ENCODE measurements at places on chromosomes 3 and 15. TPM values are rescaled to one million over a fixed set of nuclear protein-coding genes. Genes with fewer than 3 reads are reported as not detected.

DNA sequence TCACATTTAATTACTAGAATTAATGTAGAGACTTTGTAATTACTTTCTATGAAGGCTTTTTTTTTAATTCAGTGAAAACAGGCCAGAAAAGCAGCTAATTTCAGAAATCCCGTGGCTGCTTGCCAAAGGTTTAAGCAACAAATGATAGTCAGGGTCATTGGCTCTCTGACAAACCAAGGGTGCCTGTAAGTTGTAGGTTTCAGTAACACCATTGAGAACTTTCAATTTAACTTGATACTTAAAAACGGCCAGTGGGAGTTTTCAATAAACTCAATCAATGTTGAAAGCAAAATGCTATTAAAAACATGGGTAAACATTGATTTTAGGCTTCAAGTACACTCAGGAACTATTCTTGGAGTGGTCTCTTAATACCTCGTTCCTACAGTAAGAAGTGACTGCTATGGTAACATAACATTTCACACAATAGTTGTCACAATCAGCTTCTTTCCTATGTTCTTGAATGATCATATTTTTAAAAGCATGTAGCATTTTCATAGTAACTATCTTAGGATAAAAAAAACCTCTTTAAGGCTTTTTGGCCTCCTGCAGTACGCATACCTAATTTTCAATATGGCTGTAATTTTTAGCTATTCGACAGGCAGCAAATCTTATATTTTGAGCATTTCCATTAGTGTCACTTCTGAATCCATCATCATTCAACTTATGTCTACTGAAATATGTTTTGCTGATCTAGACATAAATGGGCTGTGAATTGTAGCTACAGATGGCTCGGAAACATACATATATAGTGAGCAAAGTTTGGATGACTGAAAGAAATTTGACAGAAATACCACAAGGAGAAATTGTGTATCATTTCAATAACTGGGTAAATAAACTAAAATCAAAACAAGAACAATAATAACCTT, 592.1 kb upstream of the GBE1 start:
- no peak overlapping the region for H3K4me3 ChIP-seq
- H3K27me3 ChIP-seq, result no peaks in the 10 kb centered on the region
- no peak overlapping the region for H3K27ac ChIP-seq
- no peaks in the 10 kb centered on the region for H3K4me1 ChIP-seq
- no peaks in the 10 kb centered on the region for H3K36me3 ChIP-seq

DNA sequence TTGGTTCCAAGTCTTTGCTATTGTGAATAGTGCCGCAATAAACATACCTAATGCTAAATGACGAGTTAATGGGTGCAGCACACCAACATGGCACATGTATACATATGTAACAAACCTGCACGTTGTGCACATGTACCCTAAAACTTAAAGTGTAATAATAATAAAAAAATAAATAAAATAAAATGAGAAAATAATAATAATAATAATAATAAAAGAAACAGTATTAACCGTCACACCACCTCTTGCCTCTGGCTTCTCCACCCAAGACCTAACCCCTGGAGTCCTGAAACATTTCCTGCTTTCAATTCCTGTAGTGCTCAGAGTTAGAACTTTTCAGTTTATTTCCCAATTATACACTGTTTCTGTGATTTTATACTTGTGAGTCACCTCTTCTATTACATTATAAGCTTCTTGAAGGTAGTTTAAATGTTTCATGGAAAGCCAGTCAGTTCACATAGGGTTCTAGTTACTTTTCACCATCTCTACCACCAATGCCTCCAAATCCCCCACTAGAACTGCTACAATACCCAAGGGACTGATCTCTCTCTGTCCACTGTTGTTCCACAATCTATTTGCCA, 18.4 kb upstream of the GHSR start:
- H3K36me3 ChIP-seq, result no peaks in the 10 kb centered on the region
- peaks cover 9% of the 10 kb centered on the region for H3K27me3 ChIP-seq
- H3K4me3 ChIP-seq, result no peak overlapping the region
- no peak overlapping the region for H3K27ac ChIP-seq
- no peak for DNase-seq
- no peaks in the 10 kb centered on the region for H3K4me1 ChIP-seq

- H3K27me3 ChIP-seq, result peaks cover 17% of the 10 kb centered on the region
- no peak for DNase-seq
- peaks cover 10% of the 10 kb centered on the region for H3K4me1 ChIP-seq
- no peak overlapping the region for H3K27ac ChIP-seq
- H3K4me3 ChIP-seq, result no peak overlapping the region
Observed at GRCh38 chr15:62894322-62895085, 148.0 kb upstream of the TPM1 start.

- H3K27ac ChIP-seq, result no peak overlapping the region
- H3K4me3 ChIP-seq, result no peak overlapping the region
- peaks cover 29% of the 10 kb centered on the region for H3K4me1 ChIP-seq
- H3K36me3 ChIP-seq, result no peaks in the 10 kb centered on the region
- H3K27me3 ChIP-seq, result no peaks in the 10 kb centered on the region
- DNase-seq, result no peak
Observed at GRCh38 chr3:100032243-100032642, 82.1 kb downstream of the FILIP1L start.

- peaks cover 2% of the 10 kb centered on the region for H3K4me1 ChIP-seq
- DNase-seq, result no peak
- H3K27me3 ChIP-seq, result no peaks in the 10 kb centered on the region
- H3K36me3 ChIP-seq, result no peaks in the 10 kb centered on the region
- no peak overlapping the region for H3K4me3 ChIP-seq
Observed at GRCh38 chr15:63323798-63324563, 46.6 kb downstream of the APH1B start.

GRCh38 chr3:128073807-128074206, 21.6 kb downstream of the SEC61A1 start:
- no peak overlapping the region for H3K27ac ChIP-seq
- no peak overlapping the region for H3K4me3 ChIP-seq
- no peaks in the 10 kb centered on the region for H3K27me3 ChIP-seq
- H3K4me1 ChIP-seq, result peaks cover 19% of the 10 kb centered on the region
- peaks cover 72% of the 10 kb centered on the region for H3K36me3 ChIP-seq
- DNase-seq, result no peak

DNA sequence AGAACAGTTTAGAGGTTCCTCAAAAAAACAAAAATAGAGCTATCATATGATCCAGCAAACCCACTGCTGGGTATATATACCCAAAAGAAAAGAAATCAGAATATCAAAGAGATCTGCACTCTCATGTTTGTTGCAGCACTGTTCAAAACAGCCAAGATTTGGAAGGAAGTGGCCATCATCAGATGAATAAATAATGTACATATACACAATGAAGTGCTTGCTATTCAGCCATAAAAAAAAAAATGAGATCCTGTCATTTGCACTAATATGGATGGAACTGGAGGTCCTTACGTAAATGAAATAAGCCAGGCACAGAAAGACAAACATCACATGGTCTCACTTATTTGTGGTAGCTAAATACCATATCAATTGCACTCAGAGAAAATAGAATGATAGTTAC, 58.4 kb downstream of the SCAPER start:
- no peaks in the 10 kb centered on the region for H3K4me1 ChIP-seq
- no peak overlapping the region for H3K27ac ChIP-seq
- no peaks in the 10 kb centered on the region for H3K36me3 ChIP-seq
- no peaks in the 10 kb centered on the region for H3K27me3 ChIP-seq
- no peak for DNase-seq

- DNase-seq, result peak; percentile 97
- peak within 1 kb of the TSS; percentile 69 for H3K27ac ChIP-seq
- peaks cover 5% of the 10 kb centered on the region for H3K4me1 ChIP-seq
- H3K36me3 ChIP-seq, result peaks cover 13% of the 10 kb centered on the region
Observed at GRCh38 chr3:38496131-38496910, at the start of gene EXOG. Gene EXOG, plus strand, starts transcription at chr3:38496340. Its CDS starts 28 bp downstream, at chr3:38496368.

- no peaks in the 10 kb centered on the region for H3K27me3 ChIP-seq
- peaks cover 35% of the 10 kb centered on the region for H3K36me3 ChIP-seq
- peak; percentile 59 for DNase-seq
- H3K4me1 ChIP-seq, result no peaks in the 10 kb centered on the region
- peak overlapping the region; percentile 78 for H3K4me3 ChIP-seq
Observed at GRCh38 chr15:69414701-69415167, 585 bp downstream of the KIF23 start.

DNA sequence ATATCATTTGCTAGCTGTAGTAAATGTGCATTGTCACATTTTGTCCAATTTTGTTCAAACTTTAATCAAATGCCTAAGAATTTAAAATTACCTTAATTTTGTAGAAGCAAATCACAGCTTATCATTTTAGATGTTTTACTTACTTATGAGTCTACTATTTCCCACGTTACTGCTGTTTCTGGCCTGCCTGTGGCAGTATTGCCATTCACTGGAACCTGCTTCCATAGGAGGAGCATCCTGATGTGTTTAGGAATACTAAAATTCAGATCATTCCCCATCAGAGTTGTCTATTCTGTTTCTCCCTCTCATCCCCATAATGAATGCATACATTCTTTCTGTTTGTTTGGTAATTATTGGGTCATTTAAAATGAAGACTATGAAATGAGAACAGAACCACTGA, 119.5 kb upstream of the SNRPN start:
- no peak overlapping the region for H3K27ac ChIP-seq
- H3K36me3 ChIP-seq, result no peaks in the 10 kb centered on the region
- DNase-seq, result no peak
- H3K4me1 ChIP-seq, result no peaks in the 10 kb centered on the region
- H3K27me3 ChIP-seq, result no peaks in the 10 kb centered on the region

GRCh38 chr15:40275954-40276353, 6.9 kb downstream of the ANKRD63 start:
- DNase-seq, result no peak
- no peaks in the 10 kb centered on the region for H3K36me3 ChIP-seq
- H3K27me3 ChIP-seq, result peaks cover 16% of the 10 kb centered on the region
- H3K4me1 ChIP-seq, result peaks cover 13% of the 10 kb centered on the region

- peak overlapping the region; percentile 58 for H3K27ac ChIP-seq
- H3K4me3 ChIP-seq, result no peak overlapping the region
- peaks cover 68% of the 10 kb centered on the region for H3K4me1 ChIP-seq
- no peaks in the 10 kb centered on the region for H3K27me3 ChIP-seq
- H3K36me3 ChIP-seq, result no peaks in the 10 kb centered on the region
- DNase-seq, result peak; percentile 63
Observed at GRCh38 chr15:67120839-67121643, 55.6 kb downstream of the SMAD3 start.

DNA sequence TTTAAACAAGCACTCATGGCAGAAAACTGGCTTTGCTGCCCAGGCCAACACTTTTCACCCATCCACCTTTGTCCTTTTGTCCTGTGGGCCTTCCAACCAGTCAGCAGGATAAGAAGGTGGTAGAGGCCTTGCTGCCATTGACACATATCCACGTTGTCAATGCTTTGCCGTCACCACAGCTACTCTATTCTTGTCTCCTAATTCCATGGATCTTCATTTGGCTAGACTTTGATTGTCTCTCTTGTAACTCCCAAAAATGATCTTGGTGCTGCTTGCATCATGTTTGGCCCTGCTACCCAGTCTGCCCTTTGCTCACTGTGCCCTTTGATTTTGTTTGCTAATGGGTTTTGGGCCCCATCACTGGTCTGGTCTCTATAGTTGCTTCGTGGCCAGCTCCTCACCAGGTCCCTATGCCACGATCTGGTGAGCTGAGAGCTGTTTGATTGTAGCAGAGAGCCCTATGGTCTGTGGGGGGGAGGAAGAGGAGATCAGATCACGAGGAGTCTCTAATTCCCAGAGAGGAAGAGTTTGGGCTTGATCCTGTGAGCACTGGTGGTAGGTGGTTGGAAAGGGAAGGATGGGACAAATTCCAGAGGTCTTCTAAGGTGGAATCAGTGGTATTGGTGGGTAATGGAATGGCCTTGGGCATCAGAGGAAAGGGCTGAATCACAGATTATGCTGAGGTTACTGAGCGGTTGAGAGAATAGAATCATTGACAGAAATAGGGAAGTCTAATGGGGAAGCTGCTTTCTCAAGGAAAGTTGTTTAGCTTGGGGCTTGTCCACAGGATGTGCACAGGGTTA, 40.3 kb downstream of the ABHD2 start:
- DNase-seq, result no peak
- no peaks in the 10 kb centered on the region for H3K27me3 ChIP-seq
- no peak overlapping the region for H3K4me3 ChIP-seq
- no peaks in the 10 kb centered on the region for H3K4me1 ChIP-seq

- H3K4me3 ChIP-seq, result no peak overlapping the region
- no peaks in the 10 kb centered on the region for H3K36me3 ChIP-seq
- no peaks in the 10 kb centered on the region for H3K27me3 ChIP-seq
- H3K4me1 ChIP-seq, result peaks cover 63% of the 10 kb centered on the region
Observed at GRCh38 chr3:195116407-195117185, 154.4 kb downstream of the XXYLT1 start.

Gene STX19
- not detected for total RNA-seq

GRCh38 chr15:48643206-48643605, 2.3 kb downstream of the FBN1 start:
- H3K4me3 ChIP-seq, result no peak overlapping the region
- no peak for DNase-seq
- no peak overlapping the region for H3K27ac ChIP-seq
- no peaks in the 10 kb centered on the region for H3K27me3 ChIP-seq

DNA sequence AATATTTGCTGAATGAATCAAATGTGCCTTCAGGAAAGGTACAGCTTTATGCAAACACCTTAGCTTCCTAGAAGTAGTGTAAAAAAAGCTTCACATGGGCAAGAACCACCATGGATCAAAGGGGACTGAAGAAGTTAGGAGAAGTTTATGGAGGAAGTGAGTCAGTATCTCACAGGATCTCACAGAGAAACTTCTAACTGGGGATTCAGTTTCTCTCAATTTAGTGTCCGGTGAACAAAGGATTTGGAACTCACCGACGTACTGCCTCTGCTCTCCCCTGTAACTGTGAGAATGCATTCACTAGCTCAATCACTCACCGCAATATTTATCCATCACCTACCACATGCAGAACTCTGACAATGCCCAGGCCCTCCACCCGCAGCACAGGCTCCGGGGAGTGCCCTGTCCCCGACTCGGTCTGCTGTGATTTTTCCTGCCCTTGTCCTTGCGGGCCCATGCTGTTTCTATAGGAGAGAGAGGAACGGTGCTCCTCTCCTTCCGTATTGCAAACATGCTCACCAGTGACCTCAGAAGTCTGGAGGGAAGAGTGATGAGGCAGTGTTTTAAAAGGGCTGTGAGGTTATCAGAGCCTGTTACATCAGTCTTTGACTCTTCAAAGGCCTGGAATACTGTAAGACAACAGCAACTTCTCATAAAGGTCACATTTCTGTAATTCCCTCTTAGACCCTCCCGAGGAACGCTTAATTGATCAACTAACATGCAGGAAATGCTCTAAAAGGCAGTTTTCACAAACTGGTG, 222.5 kb upstream of the ICE2 start:
- H3K36me3 ChIP-seq, result no peaks in the 10 kb centered on the region
- DNase-seq, result no peak
- no peak overlapping the region for H3K27ac ChIP-seq
- H3K4me3 ChIP-seq, result no peak overlapping the region

Gene RBP2
- total RNA-seq, result not detected
